Activated naive CD8-positive, alpha-beta T cell treated with anti-CD3 and anti-CD28 coated beads for 36 hours (primary cell): ENCODE measurements at places on chromosomes 2 and 18. TPM values are rescaled to one million over a fixed set of nuclear protein-coding genes. Genes with fewer than 3 reads are reported as not detected.

DNA sequence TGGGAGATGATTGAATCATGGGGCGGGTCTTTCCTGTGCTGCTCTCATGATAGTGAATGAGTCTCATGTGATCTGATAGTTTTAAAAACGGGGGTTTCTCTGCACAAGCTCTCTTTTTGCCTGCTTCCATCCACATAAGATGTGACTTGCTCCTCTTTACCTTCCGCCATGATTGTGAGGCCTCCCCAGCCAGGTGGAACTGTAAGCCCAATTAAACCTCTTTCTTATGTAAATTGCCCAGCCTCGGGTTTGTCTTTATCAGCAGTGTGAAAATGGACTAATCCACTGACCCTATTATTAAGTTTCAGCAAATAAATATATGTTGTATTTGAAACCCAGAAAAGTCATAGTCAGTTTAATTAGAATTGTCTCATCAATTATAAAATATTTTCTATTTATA lies 22.0 kb downstream of the IRS1 start:
- H3K4me1 ChIP-seq, result peaks cover 14% of the 10 kb centered on the region
- no peaks in the 10 kb centered on the region for H3K27me3 ChIP-seq
- DNase-seq, result no peak
- H3K36me3 ChIP-seq, result peaks cover 22% of the 10 kb centered on the region
- no peak overlapping the region for H3K27ac ChIP-seq
- H3K4me3 ChIP-seq, result no peak overlapping the region

- H3K27ac ChIP-seq, result no peak overlapping the region
- DNase-seq, result no peak
- no peaks in the 10 kb centered on the region for H3K4me1 ChIP-seq
- H3K4me3 ChIP-seq, result no peak overlapping the region
- H3K36me3 ChIP-seq, result no peaks in the 10 kb centered on the region
Observed at GRCh38 chr2:220473611-220474010, 846.2 kb downstream of the SLC4A3 start.

- no peak overlapping the region for H3K27ac ChIP-seq
- no peaks in the 10 kb centered on the region for H3K27me3 ChIP-seq
- no peaks in the 10 kb centered on the region for H3K36me3 ChIP-seq
- H3K4me1 ChIP-seq, result no peaks in the 10 kb centered on the region
Observed at GRCh38 chr2:222774941-222775340, 85.9 kb upstream of the ACSL3 start.

XDH gene
- not detected for total RNA-seq

TXNL4A gene
- total RNA-seq, result 230 TPM
